ENCODE measurements at places on chromosomes 5 and 9. TPM values are rescaled to one million over a fixed set of nuclear protein-coding genes. Genes with fewer than 3 reads are reported as not detected.

The NTRK2 gene
- 2.3 TPM for total RNA-seq

The AK8 gene
- total RNA-seq: not detected

The GABRA6 gene
- total RNA-seq: not detected

The C1QTNF2 gene
- total RNA-seq: not detected

The FOXD4L3 gene
- not detected for total RNA-seq

All from activated CD4-positive, alpha-beta memory T cell treated with anti-CD3 and anti-CD28 coated beads, Interleukin-2, amount 10 ng/mL, durations not matched to agents 7 days and 5 days (primary cell).